ENCODE measurements at places on chromosomes 6 and 20.
A peak's percentile ranks its signal among the peaks of the same experiment; 100 is the strongest.

GRCh38 chr20:57470212-57470522 is 54.8 kb downstream of the CTCFL start:
- no peak for DNase-seq

- DNase-seq = no peak
Observed at GRCh38 chr6:7996538-7997111, 67.6 kb downstream of the BLOC1S5 start.

DNA sequence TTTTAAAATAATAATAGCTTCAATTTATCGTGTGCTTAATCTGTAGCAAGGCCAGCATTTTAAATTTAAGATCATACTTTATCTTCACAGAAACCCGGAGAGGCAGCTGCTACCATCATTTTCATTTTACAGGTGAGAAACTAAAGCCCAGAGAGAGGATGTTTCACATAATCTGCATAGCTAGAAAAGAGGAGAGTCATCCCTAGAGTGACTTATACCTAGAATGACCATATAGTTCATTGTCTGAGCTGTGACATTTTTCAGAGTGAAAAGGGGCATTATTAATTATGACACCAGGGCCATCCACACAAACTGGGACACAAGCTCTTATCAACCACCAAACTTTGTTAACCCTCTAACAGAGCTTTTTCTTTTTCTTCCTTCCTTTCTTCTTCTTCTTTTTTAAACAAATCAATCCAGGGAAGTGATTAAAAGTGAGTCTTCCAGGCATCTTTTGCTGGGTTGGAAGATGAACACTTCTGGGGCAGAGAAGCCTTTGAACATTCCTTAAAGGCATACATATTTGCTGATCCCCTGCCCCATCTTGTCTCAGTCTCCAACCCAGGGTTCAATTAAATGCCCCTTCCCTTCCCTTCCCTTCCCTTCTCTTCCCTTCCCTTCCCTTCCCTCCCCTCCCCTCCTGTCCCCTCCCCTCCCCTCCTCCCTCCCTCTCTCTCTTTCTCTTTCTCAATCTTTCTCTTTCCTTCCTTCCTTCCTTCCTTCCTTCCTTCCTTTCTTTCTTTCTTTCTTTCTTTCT is 272.5 kb upstream of the JAG1 start:
- no peak for DNase-seq

- DNase-seq = peak; percentile 80
Observed at GRCh38 chr6:89079511-89080234, 878 bp upstream of the PNRC1 start.

GRCh38 chr20:48771542-48771941 is 56.3 kb downstream of the PREX1 start:
- no peak for DNase-seq

DNA sequence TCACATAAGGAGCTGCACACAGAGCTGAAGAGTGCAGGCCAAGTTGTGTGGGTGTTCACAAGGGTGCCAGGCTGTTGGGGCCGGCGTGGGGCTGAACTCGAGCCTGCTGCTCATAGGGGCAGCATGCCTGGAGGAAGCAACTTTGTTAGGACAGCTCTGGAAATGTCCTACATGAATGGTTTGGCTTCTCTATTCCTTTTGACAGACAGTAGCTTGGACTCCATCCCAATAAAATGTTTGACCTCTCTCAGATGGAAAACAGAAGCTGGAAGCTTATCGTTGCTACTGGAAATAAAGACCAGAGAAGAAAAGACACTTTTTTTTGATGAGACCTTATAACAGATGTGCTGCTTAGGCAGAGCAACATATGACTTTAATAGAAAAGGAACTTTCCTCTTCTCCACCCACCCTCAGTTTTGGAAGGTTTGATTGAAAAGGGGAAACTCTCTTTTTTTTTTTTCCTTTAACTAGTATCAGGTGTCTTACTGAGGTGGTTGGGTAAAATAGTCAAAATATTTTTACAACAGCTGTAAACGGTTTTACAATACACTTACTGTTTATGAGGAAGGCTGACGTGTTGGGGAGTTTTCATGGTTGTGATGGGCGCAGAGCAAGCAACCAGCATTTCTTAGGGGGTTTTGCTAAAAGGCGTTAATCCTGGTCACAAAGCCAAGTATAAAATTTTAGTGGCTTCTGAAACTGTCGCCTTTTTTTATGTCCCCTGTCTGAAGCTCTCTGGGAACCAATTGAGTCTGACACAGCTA is 80.7 kb upstream of the EEF1E1 start:
- DNase-seq = no peak

- DNase-seq = no peak
Observed at GRCh38 chr6:84197708-84198107, 29.7 kb downstream of the CEP162 start.

DNA sequence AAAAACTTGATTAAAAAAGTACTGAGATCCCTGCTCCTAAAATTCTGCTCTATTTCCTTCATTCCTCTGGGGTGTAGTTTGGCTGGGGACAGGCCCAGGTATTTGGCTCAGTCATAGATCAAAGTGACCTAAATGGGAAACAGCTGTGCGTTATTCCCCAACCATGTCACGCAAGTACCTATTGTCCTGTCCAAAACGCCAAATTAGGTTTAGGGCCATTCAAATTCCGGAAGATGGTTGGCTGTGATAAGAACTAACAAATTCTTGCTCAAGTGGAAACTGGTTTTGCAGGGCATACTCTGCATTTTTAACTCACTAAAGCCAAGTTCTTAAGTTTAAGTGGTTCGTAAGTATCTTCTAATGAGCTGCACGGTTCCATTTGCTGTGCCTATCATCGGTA is 147.6 kb upstream of the TMEM170B start:
- no peak for DNase-seq

GRCh38 chr6:155274106-155274505 is 10.3 kb downstream of the CLDN20 start:
- no peak for DNase-seq

GRCh38 chr6:27579973-27580372 is 107.1 kb upstream of the ZNF184 start:
- DNase-seq = no peak

DNA sequence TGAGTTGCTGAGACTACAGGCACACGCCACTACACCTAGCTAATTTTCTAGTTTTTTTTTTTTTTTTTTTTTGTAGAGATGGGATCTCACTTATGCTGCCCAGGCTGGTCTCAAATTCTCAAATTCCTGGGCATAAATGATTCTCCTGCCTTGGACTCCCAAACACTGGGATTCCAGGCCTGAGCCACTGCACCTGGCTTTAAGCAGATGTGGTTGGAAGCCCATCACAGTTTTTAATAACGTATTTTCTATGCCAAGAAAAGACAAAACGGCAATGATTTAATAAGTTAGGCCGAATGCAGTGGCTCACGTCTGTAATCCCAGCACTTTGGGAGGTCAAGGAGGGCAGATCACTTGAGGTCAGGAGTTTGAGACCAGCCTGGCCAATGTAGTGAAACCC is 456.6 kb downstream of the PRKN start:
- no peak for DNase-seq

GRCh38 chr20:15905661-15906060 is 667.6 kb downstream of the KIF16B start:
- DNase-seq = no peak

- DNase-seq = no peak
Observed at GRCh38 chr20:47799116-47799715, 13.9 kb upstream of the SULF2 start.

DNA sequence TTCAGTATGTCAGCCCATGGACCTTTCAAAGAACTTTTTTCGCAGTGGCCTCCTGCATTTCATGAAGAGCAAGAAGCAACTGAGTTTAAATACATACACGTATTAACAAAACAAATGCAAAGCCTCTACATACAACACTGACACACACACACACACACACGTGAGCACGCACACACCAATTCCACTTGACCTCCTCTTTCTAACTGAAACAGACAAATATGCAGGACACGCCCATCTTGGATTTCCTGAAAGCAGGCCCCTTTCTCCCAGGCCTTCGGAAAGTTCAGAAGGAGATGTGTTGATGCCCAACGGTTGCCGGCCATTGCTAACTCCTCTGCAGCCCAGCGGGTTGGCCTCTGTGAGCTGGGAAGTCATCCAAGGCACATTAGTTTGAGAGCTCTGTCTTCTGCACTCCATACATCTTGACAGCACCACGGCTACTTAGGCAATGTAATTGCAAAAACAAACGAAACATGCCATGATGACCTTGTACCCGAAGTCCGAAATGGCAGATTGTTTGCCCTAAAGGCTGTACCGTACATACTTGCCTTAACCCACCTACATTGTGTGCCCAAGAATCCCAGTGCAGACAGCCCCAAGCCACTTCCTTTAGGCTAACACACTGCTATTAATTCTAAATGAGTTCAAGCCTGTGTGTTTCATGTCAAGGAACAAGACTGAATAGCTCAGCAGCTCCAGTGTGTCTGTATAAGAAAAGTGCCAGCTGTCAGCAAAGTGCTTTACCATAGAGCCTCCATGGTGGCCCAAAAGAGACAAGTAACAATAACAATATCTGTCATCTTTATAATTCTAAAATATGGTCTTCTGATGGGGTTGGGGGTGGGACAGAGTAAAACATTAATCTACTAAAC is 138.8 kb upstream of the RNF217 start:
- no peak for DNase-seq

- no peak for DNase-seq
Observed at GRCh38 chr20:719816-720215, 44.2 kb upstream of the SCRT2 start.

DNA sequence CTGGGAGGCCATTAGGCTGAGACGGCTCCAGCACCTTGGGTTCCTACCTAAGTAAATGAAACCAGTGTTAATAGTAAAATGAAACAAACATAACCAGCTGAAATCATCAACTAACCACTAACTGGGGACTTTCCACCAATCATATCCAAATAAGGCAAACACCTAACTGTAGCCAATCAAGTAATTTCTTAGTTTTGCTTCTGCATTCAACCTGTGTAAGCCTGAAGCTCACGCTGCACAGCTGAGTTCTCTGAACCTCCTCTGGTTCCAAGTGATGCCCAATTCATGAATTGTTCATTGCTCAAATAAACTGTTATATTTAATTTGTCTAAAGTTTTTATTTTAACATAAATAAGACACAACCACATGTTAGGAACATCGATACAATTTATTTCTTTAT is 22.5 kb downstream of the KLHL32 start:
- DNase-seq = no peak

GRCh38 chr20:50089787-50090177 is 23.2 kb downstream of the UBE2V1 start:
- DNase-seq = no peak

- no peak for DNase-seq
Observed at GRCh38 chr6:142384519-142385254, 82.9 kb downstream of the ADGRG6 start.

DNA sequence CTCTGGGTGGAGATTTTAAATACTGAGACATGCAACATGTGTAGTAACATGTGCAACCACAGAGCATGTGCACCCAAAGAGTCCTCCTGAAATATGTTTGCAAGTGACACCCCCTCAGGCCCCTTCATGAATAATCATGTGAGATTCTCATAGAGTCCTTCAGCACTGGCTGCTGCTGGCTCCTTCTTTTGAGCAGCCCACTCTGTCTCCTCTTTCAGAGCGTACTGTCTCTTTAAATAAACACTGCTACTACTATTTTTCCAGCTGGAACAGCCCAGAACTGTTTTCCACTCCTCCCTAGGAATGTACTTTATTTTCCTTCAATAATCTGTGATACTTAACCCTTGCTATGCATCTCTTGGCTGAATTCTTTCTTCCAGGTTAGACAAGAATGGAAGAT is 42.0 kb downstream of the HLA-DRB5 start:
- DNase-seq = no peak

DNA sequence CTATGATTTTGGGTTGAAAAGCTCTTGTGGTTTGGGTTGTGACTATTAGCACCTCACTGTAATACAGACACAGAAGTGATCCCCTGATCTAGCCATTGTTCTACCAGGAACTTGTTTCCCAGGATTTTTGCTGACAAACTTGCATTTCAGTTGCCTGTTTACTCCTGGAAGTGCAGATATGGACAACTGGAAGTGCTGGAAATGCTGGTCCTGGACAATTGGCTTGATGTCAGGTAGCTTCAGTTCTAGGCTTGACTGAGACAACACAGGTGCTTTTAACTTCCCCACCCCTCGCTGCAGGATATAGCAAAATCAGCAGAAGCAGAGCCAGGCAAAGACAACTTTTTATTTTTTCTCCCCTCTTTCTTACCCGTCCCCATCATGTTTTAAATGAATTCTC is 27.1 kb upstream of the FBXO30 start:
- DNase-seq = no peak

DNA sequence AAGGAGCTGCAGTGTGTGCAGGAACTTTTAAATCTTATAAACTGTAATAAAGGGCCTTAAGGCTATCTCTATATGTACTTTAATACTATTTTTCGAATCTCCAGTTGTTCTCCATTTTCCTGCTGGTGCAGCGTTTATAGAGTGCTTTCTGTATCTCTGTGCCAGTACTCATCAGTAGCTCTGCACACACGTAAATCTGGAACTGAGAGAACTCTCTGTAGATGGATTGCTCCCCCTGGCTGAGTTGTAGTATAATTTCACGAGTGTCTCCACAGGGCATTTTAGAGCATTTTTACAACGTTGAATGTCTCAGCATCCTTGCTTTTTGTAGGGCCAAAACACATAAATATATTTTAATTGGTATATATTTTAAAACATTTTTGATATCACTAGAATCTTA is 256.5 kb downstream of the TRDN start:
- DNase-seq = no peak

DNA sequence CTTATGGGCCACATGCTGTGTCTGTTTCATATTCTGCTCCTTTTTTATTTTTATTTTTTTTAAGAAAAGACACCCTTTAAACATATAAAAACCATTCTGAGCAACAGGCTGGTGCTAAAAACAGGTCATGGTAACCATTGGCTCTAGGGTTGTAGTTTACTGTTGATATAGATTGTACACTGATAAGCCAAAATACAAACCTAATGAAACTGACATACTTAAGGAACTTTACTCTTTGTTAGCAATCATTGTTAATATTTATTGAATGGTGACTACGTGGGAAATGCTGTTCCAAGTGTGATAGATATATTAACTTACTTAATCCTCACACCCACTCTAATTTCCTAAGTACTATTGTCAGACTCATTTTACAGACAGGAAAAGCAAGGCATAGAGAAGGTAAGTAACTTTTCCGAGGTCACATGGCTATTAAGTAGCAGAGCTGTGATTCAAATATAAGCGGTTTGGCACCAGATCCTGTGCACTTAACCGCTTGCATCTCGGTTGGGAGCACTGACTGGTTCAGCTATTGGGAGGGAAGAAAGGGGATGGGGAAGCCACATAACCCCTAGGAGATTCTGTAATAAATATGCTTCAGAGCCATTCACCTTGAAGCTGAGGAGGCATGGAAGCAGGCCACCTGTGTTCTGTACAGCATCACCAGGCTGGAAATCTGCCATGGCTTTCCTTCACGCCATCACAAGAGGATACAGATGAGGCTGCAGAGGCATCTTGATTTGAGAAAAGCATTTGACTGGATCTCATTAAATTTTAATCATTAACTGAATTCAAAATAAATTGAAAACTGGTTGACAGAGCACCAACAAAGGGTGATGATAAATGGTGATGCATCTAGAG is 4.9 kb downstream of the TRAF3IP2 start:
- DNase-seq = no peak

- DNase-seq = no peak
Observed at GRCh38 chr20:37071481-37071911, 24.3 kb downstream of the RBL1 start.
